ENCODE measurements at places on chromosomes 2 and 18.

GRCh38 chr2:96074156-96074555 lies 39.4 kb upstream of the GPAT2 start:
- DNase-seq = no peak

GRCh38 chr18:37383036-37383785 lies 182.4 kb downstream of the CELF4 start:
- peak; percentile 27 for DNase-seq

- DNase-seq = no peak
Observed at GRCh38 chr2:30037016-30037415, 109.8 kb upstream of the YPEL5 start.

GRCh38 chr2:52810460-52810859 lies 957.1 kb upstream of the CHAC2 start:
- DNase-seq = no peak

- DNase-seq = no peak
Observed at GRCh38 chr2:75523313-75524275, 37.1 kb downstream of the EVA1A start.

GRCh38 chr2:179818546-179818945 lies 42.9 kb downstream of the ZNF385B start:
- DNase-seq = no peak

GRCh38 chr2:10378189-10378588 lies 69.9 kb downstream of the ODC1 start:
- no peak for DNase-seq

DNA sequence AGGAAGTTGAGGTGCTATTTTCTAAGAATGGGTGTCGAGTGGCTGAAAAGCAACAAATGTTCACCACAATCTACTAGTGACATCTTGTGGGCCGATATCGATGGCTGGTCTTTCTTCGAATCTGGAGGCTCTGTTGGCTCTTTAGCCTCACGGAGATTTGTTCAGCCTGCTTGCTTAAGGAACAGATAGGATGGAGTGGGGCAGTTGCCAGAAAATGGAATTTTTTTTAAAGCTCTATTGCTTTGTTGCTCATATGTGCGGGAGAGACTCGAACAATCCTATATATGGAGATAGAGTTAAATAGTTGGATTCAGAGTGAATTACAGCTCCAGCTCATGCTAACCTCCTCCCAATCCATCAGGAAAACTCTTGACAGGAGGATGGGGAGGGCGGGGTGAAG lies 70.9 kb upstream of the LYPD6B start:
- DNase-seq = no peak

- no peak for DNase-seq
Observed at GRCh38 chr2:3606028-3606369, 11.1 kb downstream of the COLEC11 start.

DNA sequence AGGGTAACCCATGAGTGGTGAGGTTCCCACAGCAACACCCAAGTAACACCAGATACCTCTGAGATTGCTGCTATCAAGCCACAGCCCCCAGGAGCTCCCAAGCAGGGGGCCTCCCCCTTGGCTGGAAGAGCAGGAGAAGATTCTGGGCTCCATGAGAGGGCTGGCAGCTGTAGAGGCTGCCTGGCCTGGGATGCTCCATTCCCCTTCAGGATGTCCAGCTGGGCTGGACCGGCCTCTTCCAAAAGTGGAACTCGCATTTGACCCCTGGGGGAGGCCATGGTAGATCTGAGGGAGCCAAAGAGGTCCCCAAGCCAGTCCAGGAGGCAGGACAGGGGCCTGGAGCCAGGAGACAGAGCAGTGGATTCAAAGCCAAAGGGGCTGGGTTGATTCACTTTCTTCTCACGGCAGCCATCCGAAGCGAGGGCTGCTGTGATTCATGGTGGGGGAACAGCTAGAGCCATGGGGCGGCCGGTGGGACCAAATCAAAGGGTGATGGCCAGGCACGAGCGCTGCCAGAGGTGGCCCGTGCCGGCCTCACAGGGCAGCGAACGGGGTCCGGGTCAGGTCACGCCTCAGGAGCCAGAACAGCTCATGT lies 95.3 kb upstream of the ID2 start:
- no peak for DNase-seq

DNA sequence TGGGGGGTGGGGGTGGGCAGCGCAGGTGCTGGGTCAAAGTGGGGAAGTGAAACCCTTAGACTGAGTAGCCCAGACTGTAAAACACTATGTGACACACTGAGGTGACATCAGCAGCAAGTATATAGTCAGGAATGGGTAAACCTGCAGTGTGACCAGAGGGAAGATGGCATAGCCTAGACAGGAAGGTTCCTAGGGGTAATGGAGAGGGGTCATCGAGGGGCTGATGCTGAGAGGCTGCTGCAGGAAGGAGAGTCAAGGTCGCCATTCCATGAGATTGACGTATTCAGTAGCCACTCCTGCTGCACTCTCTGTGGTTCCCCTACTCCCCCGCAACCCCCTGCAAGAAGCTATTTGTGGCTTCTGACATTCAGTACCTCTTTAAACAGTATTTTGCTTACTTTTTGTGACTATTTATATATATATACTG lies 111.7 kb downstream of the CHST9 start:
- no peak for DNase-seq

GRCh38 chr2:15929861-15930260 lies 10.5 kb upstream of the MYCN start:
- DNase-seq = no peak

GRCh38 chr2:20410556-20411277 lies 36.2 kb upstream of the RHOB start:
- no peak for DNase-seq

GRCh38 chr2:60357996-60358395 lies 195.5 kb downstream of the BCL11A start:
- DNase-seq = no peak

GRCh38 chr2:237915576-237915975 lies 51.2 kb upstream of the UBE2F start:
- DNase-seq = no peak

DNA sequence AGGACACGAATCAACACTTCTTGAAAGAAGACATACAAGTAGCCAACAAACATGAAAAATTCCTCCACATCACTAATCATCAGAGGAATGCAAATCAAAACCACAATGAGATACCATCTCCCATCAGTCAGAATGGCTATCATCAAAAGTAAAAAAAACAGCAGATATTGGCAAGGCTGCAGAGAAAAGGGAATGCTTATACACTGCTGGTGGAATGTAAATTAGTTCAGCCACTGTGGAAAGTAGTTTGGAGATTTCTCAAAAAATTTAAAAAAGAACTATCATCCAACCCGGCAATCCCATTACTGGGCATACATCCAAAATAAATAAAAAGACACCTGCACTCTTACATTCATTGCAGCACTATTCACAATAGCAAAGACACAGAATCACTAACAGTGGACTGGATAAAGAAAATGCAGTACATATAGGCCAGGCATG lies 78.7 kb downstream of the GRB14 start:
- no peak for DNase-seq

GRCh38 chr2:174697255-174697654 lies 67.0 kb downstream of the CHRNA1 start:
- peak; percentile 53 for DNase-seq

DNA sequence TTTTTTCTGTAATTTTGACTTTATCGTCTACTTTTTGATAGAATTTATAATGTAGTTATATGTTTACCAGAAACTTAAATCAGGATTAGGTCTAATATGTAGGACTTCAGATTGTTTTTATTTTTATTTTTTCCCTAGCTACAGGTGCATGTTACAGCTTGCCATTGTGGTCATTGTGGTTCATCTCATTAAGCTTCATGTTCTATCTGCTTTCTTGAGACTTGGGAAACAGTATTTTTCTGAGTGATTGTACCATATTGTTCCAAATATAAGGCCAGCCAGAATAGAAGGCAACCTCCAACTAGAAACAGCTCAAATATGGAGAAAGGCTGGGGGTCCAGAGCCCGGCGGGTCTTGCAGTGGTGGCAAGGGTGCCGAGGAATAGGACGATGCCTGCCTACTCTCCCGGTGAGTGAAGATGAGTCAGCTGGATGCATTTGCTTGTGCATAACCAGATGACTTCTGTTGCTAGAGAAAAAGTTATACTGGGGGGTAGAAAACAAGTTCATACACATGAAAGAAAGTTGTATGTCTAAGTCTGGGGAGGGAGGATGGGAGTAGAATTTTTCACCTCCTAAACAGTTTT lies 188.4 kb downstream of the CCDC85A start:
- DNase-seq = no peak

DNA sequence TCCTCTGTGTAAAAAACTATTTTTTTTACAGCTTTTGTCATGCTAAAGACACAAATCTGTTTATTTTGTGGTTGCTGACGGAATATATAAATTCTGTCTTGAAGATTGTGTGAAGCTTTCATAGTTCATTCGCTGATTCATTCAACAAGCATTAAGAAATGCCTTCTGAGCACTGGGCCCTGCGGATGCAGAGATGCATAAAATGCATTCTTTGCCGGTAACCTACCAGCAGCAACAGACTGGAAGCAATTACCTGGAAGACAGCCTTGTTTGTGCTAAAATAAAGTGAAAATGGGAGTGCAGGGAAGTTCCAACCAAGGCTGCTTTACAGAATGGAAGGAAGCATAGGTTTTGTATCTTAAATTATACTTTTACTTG lies 119.7 kb downstream of the PMAIP1 start:
- no peak for DNase-seq

GRCh38 chr2:120208381-120209353 lies 14.5 kb downstream of the TMEM185B start:
- DNase-seq = no peak

DNA sequence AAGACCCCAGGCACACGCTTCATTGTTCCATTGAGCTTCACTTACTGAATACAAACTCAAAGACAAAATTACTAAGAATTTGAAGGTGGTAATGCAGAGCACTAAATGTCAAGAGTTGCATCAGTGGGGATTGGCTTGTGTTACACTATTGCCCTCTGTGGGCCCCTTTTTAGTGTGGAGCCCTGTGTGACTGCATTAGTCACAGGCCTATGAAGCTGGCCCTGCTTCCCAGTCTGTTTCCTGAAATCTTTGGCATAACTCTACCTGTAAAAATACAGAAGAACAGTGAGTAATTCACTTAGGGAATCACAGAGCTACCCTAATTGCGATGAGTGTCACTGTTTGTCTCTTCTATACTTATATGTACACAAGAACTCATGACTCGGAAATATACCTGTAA lies 40.0 kb upstream of the STPG4 start:
- DNase-seq = no peak

DNA sequence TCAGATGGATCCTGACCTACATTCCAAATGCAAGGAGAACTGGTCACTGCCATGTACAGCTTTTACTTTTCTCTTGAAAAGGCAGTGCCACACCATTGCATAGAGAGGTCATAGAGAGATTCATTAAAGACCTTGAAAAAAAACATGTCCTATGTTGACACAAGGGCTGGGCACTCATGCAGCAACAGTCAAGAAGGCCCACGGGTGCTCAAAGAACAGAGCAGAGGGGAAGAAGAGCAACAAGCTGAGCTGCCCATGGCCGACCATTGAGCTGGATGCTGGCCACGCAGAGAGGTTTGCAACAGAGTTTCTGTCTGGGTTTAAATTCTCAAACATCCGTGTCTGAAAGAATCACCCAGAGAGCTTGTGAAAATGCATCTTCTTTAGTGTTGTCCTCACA lies 99.1 kb downstream of the ADD2 start:
- DNase-seq = no peak

GRCh38 chr2:240986787-240987411 lies 11.5 kb upstream of the SNED1 start:
- peak; percentile 11 for DNase-seq

- DNase-seq = no peak
Observed at GRCh38 chr2:181861379-181861778, 30.2 kb upstream of the ITPRID2 start.

DNA sequence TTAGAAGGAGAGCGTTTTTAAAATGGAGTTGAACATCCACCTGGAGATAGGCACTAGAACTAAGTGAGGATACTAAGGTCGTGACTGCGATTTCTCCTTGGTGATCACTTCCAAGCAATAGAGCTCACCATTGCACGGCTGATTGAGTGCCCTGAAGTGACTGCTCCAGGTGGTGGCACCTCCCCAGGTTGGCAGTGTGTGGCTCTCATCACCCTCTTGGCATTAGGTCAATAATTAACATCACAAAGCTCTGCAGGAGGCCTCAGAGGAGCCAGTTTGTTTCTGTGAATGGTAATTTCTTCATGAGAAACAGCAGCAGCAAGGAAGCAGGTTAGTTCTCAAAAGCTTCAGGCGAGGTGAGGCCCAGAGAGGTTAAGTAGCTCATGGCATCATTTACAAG lies 259.6 kb downstream of the CLIP4 start:
- DNase-seq = no peak

GRCh38 chr18:75208836-75209128 lies 157 bp downstream of the PTGR3 start:
- DNase-seq = no peak

DNA sequence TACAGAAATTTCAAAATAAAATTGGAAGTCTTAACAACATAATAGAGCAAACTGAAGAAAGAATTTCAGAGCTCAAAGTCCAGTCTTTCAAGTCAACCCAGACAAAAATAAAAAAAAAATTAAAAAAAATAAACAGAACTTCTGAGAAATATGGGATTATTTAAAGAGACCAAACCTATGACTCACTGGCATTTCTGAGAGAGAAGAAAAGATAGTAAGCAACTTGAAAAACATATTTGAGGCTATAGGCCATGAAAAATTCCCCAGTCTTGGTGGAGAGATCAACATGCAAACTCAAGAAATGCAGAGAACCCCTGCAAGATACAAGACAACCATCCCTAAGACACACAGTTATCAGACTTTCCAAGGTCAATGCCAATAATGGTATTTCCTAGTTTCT lies 167.4 kb downstream of the RNF144A start:
- DNase-seq = no peak

Measured in BE2C (cell line).